ENCODE measurements at places on chromosomes 2 and 18.

- DNase-seq = no peak
These were observed 373.7 kb downstream of the SOCS6 start for GRCh38 chr18:70662588-70662987.

DNA sequence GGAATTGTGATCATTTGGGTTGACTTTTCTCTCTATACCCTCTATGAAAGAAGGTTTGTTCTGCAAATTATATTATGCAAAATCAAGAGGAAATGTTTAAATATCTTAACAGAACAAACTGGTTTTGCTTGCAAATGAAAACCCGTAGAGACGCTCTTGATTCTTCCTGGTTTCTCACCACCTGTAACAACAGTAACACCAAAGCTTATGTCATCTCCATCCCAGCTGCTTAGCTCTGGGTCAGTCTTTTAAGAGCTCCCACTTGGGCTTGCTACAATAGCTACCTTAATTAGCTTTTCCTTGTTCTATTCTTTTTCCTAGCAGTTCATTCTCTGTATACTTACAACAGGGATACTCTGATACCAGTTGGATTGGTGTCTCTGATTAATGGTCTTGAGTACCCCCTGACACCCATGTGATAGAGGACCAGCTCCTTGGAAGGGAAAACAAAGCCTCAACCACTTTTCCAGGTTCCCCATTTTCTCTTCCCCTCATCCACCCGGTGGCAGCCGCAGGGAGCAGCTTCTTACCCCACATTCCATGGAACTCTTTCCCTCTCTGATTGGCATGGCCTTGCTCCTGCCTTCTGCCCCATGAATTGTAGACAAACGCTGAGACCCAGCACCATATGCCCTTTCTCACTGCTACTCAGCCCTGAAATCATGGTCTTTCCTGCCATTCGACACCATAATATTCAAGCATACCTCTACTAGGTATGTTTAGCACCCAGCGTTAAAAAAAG, 27.7 kb downstream of the TMEM182 start:
- no peak for DNase-seq

GRCh38 chr2:16661936-16662839, 3.4 kb downstream of the CYRIA start:
- DNase-seq = no peak

- no peak for DNase-seq
These were observed 66.1 kb downstream of the TMEFF2 start for GRCh38 chr2:192128655-192129054.

- DNase-seq = no peak
These were observed 108.0 kb upstream of the SALL3 start for GRCh38 chr18:78871618-78872017.

DNA sequence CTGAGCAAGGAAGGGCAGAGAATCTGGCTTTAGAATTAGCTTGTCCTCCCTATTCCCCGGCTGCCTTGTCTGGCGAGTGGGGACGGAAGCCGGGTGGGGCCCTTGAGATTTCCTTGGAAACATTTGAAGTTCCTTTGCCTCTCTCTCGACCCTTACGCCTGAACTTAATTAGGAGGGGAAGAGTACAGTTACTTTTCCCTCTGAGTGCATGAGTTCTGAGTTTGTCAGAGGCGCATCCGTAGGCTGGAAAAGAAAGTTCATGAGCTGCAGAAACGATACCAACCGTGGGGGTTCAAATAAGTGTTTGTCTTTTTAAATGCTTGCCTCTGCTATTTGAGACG, 468 bp downstream of the PIKFYVE start:
- no peak for DNase-seq

DNA sequence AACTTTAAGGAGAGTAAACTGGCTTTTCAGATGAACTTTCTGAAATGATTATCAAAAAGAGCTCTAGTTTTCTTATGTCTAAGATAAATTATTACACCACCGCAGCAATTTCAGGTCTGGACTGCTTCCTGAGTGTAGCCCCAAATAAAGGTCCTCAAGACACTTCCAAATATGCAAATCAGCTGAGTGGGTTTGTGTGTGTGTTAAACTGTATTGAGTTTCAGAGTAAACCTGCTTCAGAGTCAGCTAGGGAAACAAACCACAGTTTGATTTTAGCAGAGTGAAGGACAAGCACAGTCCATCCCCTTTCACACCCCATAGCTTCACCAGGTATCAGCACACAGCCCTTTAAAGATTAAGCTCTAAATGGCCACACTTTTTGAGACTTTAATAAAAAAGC, 168.7 kb downstream of the NRXN1 start:
- DNase-seq = no peak

- DNase-seq = no peak
These were observed 153.7 kb downstream of the TGIF1 start for GRCh38 chr18:3603421-3604234.

DNA sequence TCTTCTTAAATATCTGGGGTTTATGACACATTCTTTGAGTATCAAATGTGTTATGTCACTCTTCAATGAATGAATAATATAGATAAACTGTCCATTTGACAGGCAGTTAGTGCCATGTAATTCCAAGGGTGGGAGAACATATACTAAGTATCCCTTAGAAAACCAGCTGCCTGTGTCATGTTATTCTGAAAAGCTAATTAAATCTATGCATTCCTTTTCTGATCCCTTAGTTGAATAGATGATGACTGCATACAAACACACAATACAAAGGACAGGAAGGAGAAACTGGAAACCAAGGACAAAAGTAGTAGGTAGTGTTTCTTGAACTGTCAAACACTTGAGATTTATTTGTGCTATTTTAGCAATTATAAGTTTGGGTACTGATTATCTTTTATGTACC, 8.3 kb downstream of the ARHGAP28 start:
- DNase-seq = no peak

DNA sequence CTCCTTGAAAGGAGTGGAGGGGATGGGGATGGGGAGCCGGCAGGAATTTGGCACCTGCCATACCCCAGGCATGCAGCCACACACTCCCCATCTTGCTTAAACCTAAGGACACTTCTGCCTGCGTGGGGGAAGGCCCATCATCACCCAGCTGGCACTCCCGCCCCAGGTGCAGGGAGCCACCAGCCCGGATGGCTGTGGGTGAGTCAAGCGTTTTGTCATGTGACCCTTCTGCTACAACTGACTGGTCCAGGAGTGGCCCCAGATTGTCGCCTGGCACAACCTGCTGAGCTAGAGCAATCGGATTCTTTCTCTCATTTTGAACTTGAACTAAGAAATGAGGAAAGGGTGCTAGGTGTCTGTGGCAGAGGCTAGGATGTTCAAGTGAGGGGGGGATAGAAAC, 61.3 kb downstream of the TSN start:
- DNase-seq = no peak

- no peak for DNase-seq
These were observed 12.8 kb downstream of the EIF2AK2 start for GRCh38 chr2:37143974-37144373.

DNA sequence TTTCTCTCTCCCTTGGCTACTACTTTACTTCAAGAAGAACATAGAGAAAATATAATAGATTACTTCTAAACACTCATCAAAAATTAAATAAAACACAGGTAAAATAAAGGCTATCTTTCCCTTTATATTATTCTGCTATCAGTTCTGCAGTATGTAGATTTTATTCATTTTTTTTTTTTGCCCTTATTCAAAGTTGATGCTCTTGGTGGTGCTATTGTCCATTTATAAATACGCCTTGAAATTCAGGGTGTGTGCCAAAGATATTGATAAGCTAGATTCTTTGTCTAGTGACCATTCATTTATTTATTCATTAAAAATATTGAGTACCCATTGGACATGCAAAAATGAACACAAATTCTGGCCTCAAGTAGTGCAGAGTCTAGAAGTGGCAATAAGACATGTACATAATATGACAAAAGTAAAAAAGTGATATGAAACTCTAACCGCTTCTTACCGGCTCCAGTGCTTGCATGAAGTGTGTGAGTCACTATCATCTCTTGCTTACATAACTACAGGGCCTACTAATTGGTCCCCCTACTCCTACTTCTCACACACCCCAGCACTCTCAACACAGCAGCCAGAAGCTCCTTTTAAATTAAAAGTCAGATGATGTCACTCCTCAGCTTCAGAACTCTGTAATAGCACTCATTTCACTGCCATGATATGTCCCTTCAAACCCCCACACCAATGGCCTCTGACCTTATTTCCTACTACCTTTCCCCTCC, 208.3 kb upstream of the FANCL start:
- DNase-seq = no peak

Measured in CMK (cell line).